ENCODE measurements at places on chromosomes 2 and 18.
A peak's percentile ranks its signal among the peaks of the same experiment; 100 is the strongest.

GRCh38 chr2:25673300-25674076 lies at the start of gene DTNB:
Gene DTNB (minus strand): TSS chr2:25673577. CDS start chr2:25652660, 20,917 bp downstream.
- DNase-seq: peak; percentile 79

DNA sequence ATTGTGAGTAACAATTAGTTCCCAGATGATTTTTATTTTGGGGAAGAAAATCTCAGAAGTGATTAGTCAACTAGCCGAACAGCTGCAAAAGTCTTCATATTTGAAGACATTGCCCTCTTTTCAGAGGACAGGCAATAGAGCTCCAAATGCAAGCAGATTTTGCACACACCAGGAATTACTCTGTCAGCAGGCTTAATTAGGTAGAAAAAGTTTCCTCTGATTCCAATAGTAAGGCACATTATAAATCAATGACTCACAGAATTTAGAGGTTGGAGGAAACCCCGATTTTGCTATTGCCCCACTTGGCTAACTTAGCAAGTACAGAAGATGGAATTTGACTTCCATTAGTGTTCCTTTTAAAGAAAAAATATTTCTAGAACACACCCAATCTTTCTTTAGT lies 30.7 kb upstream of the SCN1A start:
- DNase-seq: no peak

- DNase-seq: no peak
Measured at GRCh38 chr2:234770031-234770506, 181.7 kb upstream of the SH3BP4 start.

DNA sequence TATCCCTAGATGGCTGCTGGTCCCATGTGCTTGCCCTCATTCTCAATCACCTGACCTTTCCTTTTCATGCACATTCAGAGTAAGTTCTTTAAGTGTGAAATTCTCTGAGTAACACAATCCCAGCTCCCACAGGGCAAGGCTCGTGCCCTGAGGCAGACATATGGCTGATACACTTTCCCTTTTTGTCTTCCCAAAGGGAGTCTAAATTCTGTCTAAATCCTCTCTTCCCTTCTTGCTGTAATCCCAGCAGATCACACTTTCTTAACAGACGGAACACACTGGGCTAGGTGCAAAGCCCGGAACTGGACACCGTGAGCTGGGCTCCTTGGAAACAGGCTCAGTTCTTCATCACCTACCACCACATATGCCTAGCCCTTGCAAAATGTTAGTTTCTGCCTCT lies 147.6 kb downstream of the GALNT14 start:
- DNase-seq: no peak

DNA sequence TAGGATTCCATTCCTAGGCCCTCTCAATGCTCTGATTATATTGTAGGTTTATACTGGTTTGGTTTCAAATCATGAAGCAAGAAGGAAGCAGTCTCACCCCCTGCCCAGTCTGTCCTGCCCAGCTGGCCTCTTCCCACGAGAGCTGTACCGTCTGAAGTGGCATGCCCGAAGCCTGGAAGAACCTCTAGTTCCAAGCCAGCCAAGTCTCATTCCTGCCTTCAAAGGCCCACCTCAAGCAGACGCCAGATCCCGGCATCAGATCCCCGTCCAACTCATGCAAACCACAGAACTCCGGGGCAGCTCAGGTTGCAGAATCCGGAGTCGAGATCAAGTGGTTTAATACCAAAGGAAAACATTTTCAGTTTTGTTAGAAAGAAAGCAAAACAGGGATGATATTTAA lies 234.4 kb downstream of the LPIN1 start:
- DNase-seq: no peak

DNA sequence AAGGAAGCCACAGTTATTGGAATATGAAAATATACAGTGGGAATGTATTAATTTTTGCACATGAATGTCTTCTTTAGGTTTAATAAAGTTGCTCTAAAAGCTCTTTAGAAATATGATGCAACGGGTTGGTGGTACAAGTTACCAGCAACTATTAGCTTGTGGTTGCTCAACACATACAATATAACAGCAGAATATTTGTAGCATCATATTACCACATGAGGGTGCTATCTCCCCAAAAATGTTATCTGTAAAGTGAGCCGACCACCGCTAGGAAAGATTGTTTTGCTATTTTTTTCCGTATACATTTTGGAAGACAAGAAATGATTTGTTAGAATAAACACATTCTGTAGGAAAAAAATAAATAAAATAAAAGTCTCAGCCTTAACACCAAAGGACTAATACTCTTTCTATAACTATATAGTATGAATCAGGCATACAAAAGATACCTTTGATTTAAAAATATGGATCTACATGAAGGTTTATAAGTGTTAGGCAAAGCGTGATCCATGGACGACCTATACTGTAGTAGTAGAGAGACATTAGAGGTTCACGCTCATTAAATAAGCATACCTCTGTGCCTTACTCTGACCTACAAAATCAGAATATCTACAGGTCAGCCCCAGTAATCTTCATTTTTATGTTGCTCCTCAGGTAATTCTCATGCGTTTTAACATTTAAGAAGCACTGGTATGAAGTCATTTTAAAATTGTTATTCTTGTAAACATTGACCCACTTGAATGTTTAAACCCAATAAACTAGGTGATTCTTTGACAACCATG lies 1110.6 kb upstream of the ACVR2A start:
- DNase-seq: peak; percentile 83

GRCh38 chr18:77067291-77068061 lies 65.1 kb downstream of the MBP start:
- no peak for DNase-seq

DNA sequence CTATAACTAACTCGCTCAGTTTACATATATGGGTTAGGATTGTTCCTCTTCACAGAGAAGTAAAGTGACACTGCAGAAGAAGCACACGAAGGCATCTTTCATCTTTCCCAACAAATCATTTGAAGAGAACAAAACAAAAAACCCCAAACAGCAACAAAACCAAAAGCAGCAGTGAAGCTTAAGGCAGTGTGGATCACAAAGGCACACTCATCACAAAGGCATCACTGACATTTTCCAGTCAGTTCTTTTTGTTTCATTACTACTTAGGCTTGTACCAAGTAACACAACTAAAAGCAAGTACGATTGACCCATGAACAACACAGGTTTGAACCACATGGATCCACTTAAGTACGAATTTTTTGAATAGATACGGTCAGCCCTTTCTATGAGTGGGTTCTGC lies 75.7 kb downstream of the RNF152 start:
- DNase-seq: no peak

DNA sequence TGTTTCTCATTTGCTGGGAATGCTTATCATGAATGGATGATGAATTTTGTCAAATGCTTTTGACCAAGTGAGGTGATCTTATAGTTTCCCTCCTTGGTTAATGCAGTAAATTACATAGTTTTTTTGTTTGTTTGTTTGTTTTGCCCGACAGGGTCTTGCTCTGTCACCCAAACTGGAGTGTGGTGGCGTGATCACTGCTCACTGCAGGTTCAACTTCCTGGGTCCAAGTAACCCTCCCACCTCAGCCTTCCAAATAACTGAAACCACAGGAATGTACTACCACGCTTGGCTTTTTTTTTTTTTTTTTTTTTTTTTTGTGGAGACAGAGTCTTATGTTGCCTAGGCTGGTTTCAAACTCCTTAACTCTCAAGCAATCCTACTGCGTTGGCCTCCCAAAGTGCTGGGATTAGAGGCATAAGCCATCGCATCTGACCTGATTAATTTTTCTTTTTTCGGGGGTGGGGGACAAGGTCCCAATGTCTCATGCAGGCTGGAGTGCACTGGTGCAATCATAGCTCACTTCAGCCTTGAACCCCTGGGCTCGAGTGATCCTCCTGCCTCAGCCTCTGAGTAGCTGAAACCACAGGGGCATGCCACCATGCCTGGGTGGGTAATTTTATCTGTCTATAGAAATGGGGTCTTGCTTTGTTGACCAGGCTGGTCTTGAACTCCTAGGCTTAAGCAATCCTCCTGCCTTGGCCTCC lies 48.6 kb downstream of the SMAD2 start:
- DNase-seq: no peak

Data from NAMALWA (cell line).